ENCODE measurements at places on chromosomes 1 and 21.
A peak's percentile ranks its signal among the peaks of the same experiment; 100 is the strongest.

- no peak for DNase-seq
Measured at GRCh38 chr1:105830571-105831146, 1225.8 kb upstream of the PRMT6 start.

GRCh38 chr1:204728456-204728855 lies 42.9 kb upstream of the LRRN2 start:
- no peak for DNase-seq

GRCh38 chr1:231421971-231422797 lies at the start of gene EGLN1:
Gene EGLN1 (minus strand): TSS chr1:231422287. CDS start chr1:231421888, 399 bp downstream.
- peak; percentile 92 for DNase-seq

GRCh38 chr1:12144236-12144635 lies 22.6 kb upstream of the TNFRSF1B start:
- DNase-seq: no peak

GRCh38 chr1:190808035-190808434 lies 330.4 kb upstream of the BRINP3 start:
- DNase-seq: no peak

DNA sequence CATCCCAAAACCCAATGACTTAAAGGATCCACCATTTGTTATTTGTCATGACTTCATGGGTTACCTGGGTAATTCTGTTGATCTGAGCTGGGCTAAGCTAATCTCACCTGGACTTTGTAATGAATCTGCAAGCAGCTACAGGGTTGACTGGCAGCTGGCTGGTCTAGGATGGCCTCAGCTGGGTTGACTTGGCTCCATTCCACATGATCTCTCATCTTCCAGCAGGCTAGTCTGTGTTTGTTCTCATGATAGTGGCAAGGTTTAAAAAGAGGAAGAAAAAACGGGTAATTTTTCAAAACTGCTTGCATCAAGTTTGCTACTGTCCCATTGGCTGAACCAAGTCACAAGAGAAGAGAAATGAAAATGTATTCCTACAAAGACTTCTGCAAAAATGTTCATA lies 24.8 kb upstream of the ZMYM4 start:
- no peak for DNase-seq

- no peak for DNase-seq
Measured at GRCh38 chr1:186519982-186520381, 59.1 kb upstream of the PDC start.

- no peak for DNase-seq
Measured at GRCh38 chr1:110011527-110012041, 22.8 kb upstream of the STRIP1 start.

GRCh38 chr1:58994664-58995063 lies 210.8 kb upstream of the JUN start:
- no peak for DNase-seq

DNA sequence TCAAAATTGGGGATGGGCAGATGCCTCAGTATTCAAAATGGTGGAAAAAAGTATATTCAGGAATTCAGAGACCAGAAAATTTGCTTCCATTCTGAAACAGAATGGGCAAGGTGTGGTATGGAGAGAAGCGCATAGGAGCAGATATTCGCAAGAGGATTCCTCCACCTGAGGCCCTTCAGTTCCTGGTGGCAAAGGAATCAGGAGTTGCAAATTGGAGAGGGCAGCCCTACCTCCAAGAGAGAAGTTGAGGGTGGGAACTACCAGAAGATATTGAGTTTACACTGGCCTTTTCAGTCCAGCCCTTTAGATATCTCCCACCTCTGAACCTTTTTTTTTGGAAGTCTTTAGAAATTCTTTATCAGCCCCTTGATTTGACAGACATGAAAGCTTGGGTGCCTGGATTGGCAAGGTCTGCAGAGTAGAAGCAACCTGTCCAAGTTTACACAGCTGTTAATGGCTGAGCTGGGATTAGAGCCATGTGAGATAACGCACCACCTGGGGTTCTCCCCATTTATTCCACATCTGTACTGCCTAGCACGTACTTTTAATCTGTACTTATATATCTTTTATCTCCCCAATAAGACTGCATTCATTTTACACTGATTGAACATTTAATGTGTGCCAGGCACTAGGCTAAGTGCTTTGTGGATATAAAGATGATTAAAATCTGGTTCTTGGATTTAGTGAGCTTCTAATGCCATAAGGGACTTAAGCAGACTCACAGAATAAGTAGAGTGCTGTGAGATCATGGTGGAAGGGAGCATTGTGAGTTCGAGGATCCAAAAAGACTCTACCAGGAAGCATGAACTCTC lies 99.5 kb downstream of the NGF start:
- no peak for DNase-seq

- no peak for DNase-seq
Measured at GRCh38 chr1:93616996-93617669, 64.5 kb downstream of the BCAR3 start.

GRCh38 chr1:160618763-160619274 lies 28.0 kb downstream of the SLAMF1 start:
- no peak for DNase-seq

GRCh38 chr1:109111386-109112055 lies 2.4 kb upstream of the ELAPOR1 start:
- DNase-seq: no peak

DNA sequence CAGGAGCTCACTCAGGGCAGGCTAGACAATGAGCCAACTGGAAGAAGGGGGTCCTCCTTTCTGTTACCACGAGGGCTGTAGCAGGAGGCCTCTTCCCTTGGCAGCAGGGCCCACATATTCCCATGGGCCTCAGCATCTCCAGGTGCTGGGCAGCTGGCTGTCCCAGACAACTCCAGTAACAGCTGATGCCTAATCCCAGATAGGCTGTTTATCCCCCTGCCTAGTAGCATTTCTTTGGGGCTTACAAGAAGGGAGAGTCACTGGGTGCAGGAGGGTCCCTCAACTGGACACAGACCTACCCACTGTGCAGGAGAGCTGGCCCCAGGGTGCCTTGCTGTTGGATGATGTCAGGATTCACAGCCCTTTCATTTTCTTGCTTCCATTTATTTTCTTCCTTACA lies 278.2 kb downstream of the DSCAM start:
- no peak for DNase-seq
